ENCODE measurements at places on chromosomes 2 and 18.

- no peak for DNase-seq
These were observed 3.7 kb upstream of the SP100 start for GRCh38 chr2:230412371-230412711.

GRCh38 chr2:18546567-18546966, 13.9 kb downstream of the RDH14 start:
- no peak for DNase-seq

DNA sequence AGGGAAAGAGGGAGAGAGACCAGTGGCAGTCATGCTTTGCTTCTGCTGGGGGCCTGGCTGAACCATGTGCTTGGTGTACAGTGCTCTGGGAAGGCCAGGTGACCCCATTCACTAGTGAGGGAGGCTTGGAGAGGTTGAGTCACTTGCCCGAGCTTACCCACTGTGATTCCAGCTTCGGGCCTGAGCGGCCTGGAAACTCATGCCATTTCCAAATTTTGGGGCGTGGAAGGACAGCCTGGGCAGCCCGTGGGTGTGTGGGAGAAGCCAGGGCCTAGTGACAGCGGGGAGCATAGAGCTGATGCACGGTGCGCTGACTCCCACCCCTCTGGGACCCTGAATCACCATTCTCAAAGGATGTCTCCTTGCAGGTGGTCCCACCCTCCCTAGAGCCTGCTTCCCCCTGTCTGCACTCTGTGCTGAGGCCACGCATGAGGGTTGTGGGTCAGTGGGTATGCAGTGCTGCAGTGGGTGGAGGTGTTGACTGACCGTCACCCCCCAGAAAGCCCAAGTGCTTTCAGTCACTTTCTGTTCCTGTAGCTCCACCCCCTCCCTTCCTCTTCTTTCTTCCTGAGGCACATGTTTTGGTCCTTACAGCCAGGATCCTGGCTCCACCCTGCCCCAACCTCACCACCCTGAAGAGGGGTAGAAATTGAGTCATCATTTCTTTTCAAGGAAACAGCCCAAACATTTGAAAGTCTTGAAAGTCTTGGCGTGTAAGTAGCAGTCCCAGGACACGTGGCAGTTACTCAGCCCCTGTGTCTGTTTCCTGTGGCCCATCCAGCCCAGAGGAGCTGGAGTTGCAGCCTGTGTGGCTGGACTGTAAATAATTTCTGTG, 69.3 kb upstream of the MCFD2 start:
- no peak for DNase-seq

DNA sequence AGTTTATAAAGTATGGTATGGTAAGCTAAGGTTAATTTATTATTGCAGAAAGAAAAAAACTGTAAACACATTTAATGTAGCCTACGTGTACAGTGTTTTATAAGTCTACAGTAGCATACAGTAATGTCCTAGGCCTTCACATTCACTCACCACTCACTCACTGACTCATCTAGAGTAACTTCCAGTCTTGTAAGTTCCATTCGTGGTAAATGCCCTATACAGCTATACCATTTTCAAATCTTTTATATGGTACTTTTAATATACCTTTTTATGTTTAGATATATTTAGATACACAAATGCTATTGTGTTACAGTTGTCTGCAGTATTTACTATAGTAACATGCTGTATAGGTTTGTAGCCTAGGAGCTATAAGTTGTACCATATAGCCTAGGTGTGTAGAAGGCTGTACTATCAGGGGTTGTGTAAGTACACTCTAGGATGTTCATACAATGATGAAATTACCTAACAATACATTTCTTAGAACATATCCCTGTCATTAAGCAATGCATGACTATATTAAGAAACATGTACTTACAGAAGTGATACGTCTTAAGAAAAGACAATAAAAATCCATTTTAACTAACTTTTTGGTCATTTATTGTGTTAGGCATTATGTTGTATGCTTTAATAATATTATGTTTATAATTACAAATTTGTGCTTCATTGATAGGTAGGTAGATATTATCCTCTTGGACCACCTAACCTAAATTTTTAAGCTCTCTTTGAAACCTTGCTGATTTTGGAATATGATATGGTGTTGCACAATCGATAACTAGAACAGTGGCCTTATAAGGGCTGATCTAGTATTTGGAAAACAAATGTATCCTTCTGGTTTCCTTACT, 51.9 kb downstream of the VRK2 start:
- no peak for DNase-seq

- DNase-seq, result no peak
These were observed 1096.8 kb upstream of the NXPH2 start for GRCh38 chr2:139876964-139877363.

GRCh38 chr2:217066510-217067270, 206.8 kb upstream of the TNP1 start:
- no peak for DNase-seq

DNA sequence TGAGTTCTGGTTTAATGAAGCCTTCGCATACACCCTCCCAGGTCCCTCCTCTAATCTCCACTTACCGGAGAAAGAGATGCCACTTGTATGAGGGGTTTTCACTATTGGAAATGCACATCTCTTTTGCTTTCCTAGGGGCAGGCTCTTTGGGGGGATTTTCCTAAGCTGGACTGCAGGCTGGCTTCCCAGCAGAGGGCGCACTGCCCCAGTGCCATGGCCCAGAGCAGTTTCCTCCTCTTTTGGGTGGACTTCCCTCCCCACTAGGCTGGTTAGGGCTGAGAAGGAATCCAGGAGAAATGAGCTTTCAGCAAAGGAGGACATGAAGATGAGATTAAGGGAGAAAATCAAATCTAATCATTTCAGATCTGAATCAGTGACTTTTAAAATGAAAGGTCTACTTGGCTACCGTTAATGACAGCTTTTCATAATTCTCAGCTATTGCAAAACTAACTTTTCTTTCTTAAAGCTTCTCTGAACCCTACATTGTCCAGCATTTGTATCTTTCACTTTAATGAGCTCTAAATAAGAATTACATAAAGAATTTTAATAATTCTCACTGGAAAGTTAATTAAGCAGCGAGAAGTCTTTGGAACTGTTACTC, 784.1 kb upstream of the FANCL start:
- no peak for DNase-seq

- no peak for DNase-seq
These were observed 143.8 kb downstream of the RNF152 start for GRCh38 chr18:61749031-61749430.

DNA sequence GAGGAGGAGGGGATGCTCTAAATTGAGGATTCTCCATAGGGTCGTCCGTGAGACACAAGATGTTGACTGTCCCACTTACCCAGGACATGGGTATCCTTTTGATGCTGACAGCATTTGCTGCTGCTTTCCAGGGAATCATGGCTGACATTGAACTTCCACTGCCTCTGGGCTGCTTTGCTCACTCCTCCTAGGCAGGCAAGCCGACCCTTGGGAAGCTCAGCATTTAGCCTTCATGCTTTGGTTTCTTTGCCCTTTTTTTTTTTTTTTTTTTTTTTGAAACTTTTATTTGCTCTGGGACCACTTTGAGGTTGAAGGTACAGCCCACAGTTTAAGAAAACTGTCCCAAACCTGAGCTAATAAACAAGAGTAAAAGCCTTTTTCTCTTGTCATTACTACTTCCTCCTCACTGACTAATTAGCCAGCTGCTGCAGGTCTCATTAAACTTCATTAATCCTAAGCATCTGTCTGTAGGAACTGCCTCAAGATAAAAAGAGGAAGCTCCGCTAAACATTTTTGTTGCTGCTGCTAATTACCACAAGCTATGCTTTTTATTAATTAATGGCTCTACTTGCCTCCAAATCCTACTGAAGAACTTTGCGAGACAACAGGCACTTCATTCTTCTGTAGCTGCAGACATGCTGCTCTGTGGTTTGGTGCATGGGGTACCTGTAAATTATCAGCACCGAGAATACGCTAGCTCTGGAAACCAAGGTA, 125.4 kb downstream of the SPTBN1 start:
- no peak for DNase-seq

GRCh38 chr2:47300609-47301276, 102.2 kb upstream of the MSH2 start:
- DNase-seq, result no peak

GRCh38 chr2:173584676-173585458, 230.2 kb downstream of the CDCA7 start:
- no peak for DNase-seq

- DNase-seq, result no peak
These were observed 143.8 kb upstream of the AQP4 start for GRCh38 chr18:27009293-27009692.

GRCh38 chr2:20366672-20367116, 16.1 kb upstream of the PUM2 start:
- no peak for DNase-seq

- DNase-seq, result no peak
These were observed 233.1 kb downstream of the HAUS1 start for GRCh38 chr18:46337271-46337670.

DNA sequence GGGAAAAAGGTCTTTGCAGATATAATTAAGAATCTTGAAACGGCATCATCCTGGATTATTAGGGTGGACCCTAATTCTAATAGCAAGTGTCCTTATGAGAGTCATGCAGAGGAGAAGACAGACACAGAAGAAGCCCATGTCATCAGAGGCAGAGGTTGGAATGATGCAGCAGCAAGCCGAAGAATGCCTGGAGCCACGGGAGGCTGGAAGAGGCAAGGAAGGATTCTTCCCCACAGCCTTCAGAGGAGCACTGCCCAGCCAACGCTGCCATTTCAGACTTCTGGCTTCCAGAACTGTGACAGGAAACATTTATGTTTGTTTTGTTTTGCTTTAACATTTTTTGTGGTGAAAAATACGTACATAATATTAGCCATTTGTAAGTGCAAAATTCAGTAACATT, 72.3 kb downstream of the MCFD2 start:
- DNase-seq, result no peak

DNA sequence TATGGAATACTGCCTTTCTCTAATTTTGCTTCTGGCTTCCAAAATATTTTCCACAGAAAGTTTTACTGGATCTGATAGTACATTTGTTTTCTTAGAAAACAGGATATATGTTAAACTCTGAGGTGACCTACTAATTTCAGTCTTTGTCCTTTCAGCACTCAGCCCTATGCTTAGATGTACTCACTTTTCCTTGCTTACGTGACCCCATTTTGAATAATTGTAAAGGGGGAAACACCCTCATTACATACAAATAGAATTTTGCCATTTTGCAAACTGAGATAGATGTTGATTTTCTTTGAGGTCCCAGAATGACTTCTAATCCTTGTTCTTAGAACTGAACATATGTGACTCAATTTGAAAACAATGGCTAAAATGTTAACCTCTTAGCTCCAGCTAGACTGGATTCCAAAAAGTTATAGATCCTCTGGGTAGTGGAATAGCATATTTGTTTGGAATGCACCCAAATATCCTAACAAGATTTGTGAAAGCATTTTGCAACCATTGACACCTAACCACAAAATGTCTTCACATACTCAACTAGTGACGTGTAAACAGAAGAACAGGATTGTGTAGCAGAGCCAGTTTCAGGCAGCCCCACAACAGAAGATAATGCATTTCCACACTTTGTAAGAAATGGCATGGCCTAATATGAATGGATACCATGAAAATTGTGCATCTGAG, 44.8 kb upstream of the EHBP1 start:
- DNase-seq, result no peak

- DNase-seq, result no peak
These were observed 38.6 kb downstream of the ALPK2 start for GRCh38 chr18:58590254-58590653.

DNA sequence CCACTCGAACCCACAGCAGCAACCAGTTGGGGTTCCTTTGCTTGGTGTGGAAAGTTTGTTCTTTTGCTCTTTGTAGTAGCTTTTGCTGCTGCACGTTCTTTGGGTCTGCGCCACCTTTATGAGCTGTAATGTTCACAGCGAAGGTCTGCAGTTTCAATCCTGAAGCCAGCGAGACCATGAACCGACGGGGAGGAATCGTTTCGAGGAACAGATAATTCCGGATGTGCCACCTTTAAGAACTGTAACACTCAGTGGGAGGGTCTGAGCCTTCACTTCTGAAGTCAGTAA, 14.3 kb downstream of the GPR17 start:
- no peak for DNase-seq

GRCh38 chr18:27789406-27789805, 387.5 kb downstream of the CDH2 start:
- DNase-seq, result no peak

DNA sequence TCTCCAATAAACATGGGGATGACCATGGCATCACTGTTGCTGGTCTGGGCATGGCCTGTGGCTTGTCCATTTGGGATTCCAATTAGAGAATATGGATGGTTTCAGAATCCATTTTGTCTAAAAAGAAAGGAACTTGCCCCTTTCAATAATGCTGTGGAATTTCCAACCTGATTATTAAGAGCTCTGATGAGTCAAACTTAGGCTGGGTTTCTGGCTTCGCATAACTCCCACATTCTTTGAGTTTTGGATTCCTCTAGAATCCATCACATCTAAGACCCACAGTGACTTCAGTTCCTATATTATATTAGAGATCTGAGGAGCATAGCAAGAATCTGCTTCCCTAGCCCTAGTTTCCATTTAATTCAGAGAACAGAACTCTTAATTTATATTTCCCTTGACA, 531.5 kb downstream of the TNS1 start:
- no peak for DNase-seq

DNA sequence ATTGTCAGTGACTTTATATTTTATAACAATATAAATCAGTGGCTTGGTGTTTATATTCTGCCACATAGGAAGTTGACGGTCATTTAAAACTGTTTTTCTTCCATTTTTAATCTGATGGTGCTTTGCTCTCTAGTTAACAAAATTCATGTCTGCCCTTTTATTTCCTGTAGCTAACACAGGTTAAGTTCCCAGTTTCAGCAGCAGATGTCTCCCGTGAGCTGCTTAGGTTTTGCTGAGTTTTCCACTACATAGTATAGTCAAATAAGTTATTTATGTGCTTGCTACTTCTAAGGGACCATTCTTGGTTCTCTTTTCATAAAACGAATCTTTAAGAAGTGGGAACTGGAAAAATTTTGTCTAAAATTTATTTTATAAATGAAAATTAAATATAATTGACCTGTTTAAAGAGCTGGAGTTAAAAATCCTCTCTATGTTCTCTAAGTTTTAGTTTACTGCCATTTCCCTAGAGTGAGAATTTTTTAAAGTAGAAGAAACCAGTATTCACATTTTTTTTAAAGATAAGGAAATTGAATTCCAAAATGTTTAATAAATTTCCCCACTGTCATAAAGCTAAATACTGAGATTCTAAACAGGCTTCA, 20.6 kb downstream of the HTR2B start:
- DNase-seq, result no peak

DNA sequence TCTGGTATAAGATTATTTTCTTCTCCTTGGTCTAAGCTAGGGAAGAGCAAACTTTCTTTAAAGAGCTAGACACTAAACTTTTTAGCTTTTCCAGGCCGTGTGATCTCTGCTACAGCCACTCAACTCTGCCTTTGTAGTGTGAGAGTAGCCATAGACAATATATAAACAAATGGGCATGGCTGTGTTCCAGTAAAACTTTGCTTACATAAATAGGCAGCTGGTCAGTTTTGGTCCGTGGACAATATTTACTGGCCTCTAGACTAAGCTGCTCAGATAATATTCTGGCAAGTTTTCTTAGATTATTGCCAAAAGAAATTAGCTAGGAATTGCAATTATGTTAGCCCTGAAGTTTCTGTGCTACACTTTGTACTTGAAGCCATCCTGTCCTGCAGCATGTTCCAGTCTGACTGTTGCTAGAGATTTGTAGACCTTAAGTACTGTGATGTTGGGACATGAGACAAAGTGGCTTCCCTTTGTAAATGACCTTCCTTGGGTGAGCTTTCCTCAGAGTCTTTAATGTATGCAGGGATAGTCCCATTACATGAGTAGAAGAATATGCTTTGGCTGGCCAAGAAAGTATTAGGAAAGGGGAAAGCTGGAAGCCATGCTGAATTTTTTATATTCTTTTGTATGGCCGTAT, 126.9 kb downstream of the SOX11 start:
- DNase-seq, result no peak
